ENCODE measurements at places on chromosomes 12 and 14.

GRCh38 chr12:57099047-57099714, 10.3 kb downstream of the NAB2 start:
- DNase-seq: no peak

DNA sequence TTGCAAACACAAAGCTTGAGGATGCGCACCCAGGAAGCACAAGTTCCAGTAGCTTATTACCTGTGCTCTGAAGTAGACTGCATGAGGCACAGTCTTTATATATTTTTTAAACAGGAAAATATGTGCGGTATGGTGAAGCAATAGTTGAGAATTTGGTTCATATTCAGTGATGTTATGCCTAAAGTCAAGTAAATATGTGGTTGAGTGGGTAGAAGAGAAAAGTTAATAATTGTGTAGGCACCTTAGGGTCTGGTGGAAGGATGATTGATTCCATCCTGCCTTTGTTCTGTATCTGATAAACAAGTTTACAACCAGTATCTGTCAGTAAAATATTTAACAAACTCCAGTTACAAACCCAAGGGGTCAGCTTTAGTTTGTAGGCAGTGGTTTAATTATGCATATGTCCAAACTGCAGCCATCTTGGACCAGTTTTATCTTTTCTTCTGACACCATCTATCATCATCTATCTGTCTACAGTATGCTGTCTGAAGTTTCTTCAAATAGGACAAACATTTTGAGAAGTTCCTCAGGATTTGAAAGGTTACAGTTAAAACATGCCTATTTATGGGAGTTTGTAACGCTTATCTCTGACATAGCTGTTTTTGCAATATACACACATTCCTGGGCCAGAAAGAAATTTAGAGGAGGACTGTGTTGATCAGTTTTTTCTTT, 10.8 kb downstream of the SINHCAF start:
- DNase-seq: no peak

DNA sequence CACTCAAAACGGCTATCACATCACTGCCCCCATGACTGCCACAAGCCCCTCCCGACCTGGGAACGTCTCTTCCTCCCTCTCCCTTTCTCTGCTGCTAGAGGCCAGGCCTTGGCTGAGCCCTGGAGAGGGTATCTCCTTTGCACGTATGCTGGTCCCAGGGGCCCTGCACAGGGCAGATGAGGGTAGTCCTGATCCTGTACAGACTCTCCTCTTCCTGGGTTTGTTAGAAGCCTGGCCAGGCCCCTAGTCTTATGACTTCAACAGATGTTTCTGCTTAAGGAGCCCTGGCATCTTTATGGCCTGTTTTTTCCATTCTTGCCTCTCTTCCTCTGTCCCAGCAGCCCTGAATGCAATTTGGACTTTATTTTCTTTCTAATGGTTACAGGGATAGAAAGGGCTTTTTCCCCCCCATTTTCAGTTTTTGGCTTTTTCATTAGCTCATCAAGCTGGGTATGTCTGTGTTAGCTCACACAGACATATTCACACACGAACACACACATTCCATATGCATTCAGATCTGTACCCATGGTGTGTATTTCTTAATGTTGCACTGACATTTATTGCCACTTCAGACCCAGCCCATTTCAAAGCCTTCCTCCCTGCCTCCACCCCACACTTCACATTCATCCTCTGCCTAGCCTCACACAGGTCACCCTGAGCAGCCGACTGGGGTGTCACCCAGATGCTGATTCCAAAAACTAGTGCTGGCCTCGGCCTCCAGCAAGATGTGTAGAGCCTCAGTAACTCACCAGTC, 203.2 kb downstream of the ZFP36L1 start:
- DNase-seq: no peak

DNA sequence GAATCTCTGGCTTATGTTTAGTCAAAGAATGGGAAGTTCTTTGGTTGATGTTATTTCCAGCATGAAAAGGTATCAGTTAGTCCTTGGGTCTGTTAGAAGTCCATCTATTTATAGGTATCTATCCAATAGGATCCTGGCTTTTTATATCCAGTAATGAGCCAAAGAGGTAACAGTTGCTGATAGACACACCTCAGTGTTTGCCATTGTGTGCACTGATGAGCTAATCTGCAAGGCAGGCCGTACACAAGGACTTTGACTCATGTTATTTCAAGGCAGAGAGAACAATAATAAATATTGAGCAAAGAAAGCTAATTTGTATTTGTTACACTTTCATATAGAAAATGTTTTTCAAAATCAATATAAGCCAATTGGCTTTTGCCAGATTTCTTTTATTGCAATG, 56.4 kb downstream of the GLT1D1 start:
- no peak for DNase-seq

- no peak for DNase-seq
Observed at GRCh38 chr14:30450631-30451545, 108.1 kb upstream of the G2E3 start.

DNA sequence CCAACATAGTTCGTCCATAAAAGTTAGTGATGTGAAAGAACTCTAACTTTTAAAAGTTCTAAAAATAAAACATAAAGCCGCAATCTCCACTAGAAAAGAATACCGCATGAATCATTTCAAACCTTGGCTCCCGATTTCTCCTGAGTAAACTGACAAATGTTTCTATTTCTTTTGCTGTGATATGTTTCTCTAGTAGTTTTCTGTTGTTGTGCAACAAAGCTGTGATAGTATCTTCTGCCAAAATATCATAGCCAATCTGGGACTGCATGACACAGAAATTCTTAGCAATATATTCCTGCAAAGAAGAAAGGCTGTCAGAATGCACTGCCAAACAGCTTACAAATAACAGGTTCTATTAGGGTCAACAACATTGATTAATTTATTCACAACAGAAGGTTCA, 174.0 kb downstream of the ITPR2 start:
- DNase-seq: no peak
